NCI-H1436 (cell line): ENCODE measurements at places on chromosomes 5 and 9.

- DNase-seq: no peak
These were observed 186.6 kb upstream of the ZNF608 start for GRCh38 chr5:124932791-124933600.

- peak; percentile 33 for DNase-seq
These were observed at the start of gene ADGRD2 for GRCh38 chr9:124450241-124450924. ADGRD2 (plus strand) TSS chr9:124450451; CDS start chr9:124451667, 1,216 bp downstream.

GRCh38 chr5:38023371-38023770, 183.5 kb upstream of the GDNF start:
- no peak for DNase-seq

DNA sequence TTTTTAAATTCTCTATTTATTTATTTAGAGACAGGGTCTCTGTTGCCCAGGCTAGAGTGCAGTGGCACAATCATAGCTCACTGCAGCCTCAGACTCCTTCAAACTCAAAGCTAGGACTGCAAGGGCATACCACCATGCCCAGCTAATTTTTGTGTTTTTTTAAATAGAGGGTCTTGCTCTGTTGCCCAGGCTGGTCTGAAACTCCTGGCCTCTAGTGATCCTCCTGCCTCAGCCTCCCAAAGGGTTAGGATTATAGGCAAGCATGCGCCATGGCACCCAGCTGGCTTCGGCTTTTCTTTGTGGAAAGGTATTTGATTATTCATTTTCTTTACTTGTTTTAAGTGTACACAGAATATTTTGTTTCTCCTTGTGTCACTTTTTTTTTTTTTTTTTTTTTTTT, 5.2 kb downstream of the ZNF346 start:
- DNase-seq: no peak

- no peak for DNase-seq
These were observed 17.8 kb downstream of the LRRC8A start for GRCh38 chr9:128899566-128900322.

- no peak for DNase-seq
These were observed 991 bp downstream of the IARS1 start for GRCh38 chr9:92292338-92293074.

- DNase-seq: no peak
These were observed 64.3 kb downstream of the CPLANE1 start for GRCh38 chr5:37184748-37185364.

GRCh38 chr9:89277454-89277853, 33.5 kb upstream of the CKS2 start:
- no peak for DNase-seq

DNA sequence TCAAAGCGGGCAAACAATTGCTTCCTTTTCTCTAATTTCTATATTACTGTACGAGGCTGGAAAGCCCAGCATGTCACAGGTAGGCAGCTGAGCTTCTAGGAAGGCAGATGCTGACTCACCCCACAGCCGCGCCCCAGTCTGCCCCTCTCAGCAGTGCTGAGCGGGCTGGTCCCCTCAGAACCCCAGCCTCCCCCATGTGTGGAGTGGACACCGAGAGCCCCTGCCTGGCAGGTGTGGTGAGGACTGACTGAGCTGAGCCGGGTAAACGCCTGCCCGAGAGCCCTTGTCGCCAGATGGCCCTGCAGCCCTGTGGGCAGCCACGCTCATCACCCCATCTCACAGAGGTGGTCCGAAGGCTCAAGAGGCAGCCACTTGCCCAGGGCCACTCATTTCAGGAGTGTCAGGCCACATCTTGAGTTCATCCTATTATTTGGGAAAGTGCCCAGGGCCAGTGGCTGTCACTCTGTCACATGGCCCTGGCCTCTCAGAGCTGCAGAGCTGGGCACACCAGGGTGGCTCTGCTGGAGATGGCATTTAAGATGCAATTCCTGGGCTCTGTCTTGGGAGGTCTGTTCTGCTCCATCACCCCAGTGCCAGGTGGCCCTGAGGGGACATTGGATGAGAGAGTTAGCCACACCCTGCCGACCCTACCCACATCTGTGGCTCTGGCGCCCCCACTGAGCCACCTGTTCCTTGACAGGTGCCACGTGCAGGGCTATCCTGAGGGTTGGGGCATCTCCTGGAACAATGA, 12.4 kb downstream of the CARD19 start:
- no peak for DNase-seq

- peak; percentile 64 for DNase-seq
These were observed 344.0 kb downstream of the PTPRD start for GRCh38 chr9:10268531-10269485.

GRCh38 chr9:110579034-110579861, at the start of gene SVEP1:
SVEP1 (minus strand) TSS chr9:110579741; CDS start chr9:110579543, 198 bp downstream.
- no peak for DNase-seq

DNA sequence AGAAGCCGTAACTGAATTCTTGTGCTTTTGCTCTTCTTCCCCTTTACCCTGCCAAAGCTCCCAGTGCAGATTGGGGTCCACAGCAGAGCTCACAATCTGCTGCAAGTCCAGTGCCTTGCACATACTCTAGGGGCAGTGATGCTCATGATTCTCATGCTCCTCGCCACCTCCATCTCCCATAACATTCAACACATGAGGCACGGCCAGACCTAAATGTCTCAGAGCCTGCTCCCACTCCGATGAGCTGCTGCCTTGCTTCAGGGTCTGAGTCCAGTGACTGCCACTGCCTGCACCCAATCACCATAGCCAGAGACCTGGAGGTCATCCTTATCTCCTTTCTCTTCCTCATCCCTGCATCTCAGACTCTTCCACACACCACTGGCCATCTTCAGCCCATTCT, 10.5 kb downstream of the CSF1R start:
- DNase-seq: no peak

GRCh38 chr5:168899264-168899663, 320.1 kb upstream of the PANK3 start:
- no peak for DNase-seq

- DNase-seq: no peak
These were observed 26.6 kb downstream of the MPDZ start for GRCh38 chr9:13252852-13253251.

DNA sequence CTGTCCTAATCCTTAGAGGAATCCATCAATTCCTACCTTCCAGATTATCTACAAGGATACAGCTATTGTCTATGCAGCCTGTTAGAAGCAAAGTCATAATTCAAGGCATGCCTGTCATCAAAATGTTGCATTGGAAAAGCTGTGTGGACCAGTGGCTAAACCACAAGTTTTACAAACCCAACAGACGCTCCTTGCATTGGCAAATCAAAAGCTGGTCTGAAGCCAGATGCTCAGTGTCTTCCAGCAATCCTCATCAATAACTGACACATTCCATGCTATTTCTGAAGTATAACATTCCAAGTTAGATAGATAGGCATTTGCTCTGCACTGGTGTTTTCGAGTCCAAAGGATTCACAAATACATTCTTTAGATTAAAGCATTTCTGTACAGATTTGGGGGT, 213.6 kb downstream of the EBF1 start:
- DNase-seq: no peak

- no peak for DNase-seq
These were observed 57.7 kb upstream of the FRRS1L start for GRCh38 chr9:109224751-109225150.

- no peak for DNase-seq
These were observed 19.2 kb downstream of the FAM240B start for GRCh38 chr9:38700695-38701094.

- DNase-seq: no peak
These were observed 220.0 kb downstream of the PBX3 start for GRCh38 chr9:125966959-125967711.

- no peak for DNase-seq
These were observed 39.3 kb upstream of the CDC42SE2 start for GRCh38 chr5:131224387-131225201.

- no peak for DNase-seq
These were observed 34.2 kb downstream of the SUSD1 start for GRCh38 chr9:112140936-112141335.

GRCh38 chr9:87656485-87656884, 69.4 kb upstream of the CTSL start:
- no peak for DNase-seq

GRCh38 chr5:150419630-150420270, 7.0 kb upstream of the CD74 start:
- no peak for DNase-seq

DNA sequence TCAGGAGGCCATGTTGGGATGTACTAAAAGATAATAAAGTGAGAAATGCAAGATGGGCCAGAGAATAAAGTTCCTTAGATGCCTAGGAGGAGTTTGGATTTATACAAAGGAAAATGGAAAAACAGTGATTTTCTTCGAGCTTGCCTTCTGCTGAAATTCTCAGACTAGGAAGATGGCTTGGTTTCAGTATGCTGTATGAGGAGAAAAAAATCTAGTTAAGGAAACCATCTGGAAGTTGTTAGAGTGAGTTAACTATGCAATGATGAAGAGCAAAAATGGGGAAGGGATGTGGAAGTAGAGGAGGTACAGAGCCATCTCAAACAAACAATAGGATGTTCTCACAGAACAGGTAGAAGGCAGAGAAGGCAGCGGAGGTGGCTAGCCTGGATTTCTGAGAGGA, 162.9 kb upstream of the FTMT start:
- no peak for DNase-seq

GRCh38 chr9:82052081-82052480, 63.5 kb downstream of the SPATA31D1 start:
- DNase-seq: no peak

DNA sequence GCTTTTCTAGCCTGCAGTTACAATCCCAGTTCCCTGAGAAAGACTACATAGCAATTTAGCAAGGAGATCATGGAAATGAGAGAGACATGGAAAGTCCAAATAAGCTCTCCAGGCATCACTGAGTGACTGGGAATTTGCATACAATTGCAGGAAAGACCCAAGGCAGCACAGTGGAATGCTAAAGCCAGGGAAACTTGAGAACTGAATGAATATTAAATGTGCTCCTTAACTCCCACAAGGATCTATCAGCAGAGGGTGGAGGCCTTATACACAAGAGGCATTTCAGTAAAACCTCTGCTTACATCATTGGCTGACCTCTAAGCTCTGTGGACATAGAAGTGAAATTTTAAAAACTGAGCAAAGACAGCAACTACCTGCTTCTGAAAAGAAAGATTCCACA, 355.6 kb upstream of the DAB2 start:
- DNase-seq: no peak

DNA sequence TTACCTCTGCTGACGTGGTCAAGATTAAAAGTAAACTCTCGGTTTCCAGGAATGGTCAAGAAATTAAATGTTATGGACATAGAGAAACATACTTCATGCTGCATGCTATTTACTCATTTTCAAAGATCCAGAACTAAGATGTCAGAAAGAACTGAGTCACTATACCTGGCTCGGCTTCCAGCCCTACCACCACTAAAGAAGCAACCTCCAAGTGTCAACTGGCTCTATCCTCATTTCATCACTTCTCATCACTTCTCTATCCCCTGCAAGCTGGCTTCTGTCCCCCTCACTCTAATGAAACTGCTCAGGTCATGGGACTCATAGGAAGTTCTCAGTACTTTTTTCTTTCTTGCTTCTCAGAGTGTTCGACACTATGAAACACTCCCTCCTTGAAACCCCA, 116.2 kb downstream of the CDK5RAP2 start:
- DNase-seq: no peak

- peak; percentile 81 for DNase-seq
These were observed at the start of gene MPDZ for GRCh38 chr9:13279284-13280141. MPDZ (minus strand) TSS chr9:13279692; CDS start chr9:13250315, 29,377 bp downstream.
